ENCODE measurements at places on chromosomes 5 and 9.

DNA sequence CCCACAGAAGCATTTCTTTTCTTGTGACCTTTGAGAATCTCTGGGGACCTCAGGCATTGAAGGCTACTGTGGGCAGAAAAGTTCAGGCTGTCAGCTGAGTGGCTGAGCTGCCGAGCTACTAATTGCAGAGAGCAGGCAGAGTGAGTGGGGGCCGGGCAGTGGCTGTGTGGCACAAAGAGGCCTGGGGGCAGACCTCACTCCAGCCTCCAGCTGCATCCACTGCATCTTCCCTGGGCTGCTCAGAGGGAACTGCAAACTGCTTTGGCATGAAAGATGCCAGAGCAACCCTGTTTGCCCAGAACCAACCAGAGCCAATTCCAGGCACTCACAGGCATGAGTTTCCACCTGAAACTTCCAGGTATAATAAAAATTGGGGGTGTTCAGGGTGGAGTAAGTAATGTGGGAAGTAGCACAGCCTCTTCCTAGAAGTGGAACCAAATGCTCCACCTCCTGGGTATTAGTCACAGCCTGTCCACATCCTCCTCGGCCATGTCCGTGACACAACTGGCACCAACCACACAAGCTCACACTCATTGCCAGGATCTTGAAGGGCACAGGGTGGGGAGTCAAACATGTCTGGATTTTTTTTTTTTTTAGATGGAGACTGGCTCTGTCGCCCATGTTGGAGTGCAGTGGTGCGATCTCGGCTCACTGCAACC is 548.9 kb downstream of the BNC2 start:
- DNase-seq, result no peak

DNA sequence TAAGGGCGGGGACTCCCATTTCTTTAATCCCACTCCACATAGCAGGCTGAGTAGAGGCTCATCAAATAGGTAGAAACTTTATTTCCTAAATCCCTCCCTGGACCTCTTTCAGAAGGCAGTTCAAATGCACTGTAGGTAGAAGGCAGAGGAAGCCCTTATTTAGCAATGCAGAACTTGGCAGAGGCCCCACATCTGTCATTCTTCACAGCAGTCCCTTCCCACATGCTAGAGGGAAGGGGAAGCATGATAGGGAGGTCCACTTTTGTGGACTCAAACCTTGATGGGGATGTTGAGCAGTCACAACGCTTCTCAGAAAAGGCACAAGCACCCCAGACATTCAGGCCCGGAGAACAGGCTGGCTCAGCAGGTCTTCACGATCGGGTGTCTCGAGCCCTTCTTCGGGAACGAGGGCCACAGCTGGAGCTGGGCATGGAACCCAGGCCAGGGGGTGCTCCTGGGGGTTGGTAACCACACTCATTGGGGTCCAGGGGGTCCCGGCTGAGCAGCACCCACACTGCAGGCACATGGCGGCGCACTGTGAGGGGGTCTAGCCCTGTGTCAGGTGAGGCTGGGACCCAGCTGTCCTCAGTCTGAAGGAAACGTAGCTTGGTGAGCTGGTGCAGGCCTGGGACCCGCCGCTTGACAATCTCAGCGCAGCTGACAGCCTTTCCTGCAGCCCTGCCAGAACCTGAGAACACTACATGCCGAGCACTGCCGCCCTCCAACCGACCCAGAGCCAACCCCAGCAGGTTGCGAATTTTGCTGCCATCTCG is 1.3 kb downstream of the RPP25L start:
- no peak for DNase-seq

DNA sequence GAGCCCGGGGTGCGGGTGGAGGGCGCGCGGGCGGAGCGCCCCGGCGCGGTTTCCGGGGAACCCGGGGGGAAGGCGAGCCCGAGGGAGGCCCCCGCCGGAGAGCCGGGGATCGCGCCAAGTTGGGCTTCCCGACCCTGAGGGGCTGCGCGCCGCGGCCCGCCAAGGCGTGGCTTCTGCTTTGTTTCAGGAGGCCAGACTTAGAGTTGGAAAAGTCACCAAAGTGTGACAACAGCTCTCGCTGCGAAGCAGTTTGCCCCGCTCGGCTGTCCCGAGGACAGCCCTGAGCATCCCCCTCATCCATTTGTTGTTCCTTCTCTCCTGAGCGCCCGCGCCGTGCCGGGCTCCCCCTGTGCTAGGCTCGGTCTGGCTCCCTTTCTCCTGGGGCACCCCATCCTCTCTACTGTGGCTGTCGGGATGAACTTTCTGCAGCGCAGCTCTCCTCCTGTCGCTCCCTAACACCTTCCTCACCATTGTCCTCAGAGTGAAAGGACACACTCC is 410 bp downstream of the GLIPR2 start:
- DNase-seq, result no peak

- DNase-seq, result no peak
Observed at GRCh38 chr5:79499640-79500273, 14.2 kb downstream of the HOMER1 start.

DNA sequence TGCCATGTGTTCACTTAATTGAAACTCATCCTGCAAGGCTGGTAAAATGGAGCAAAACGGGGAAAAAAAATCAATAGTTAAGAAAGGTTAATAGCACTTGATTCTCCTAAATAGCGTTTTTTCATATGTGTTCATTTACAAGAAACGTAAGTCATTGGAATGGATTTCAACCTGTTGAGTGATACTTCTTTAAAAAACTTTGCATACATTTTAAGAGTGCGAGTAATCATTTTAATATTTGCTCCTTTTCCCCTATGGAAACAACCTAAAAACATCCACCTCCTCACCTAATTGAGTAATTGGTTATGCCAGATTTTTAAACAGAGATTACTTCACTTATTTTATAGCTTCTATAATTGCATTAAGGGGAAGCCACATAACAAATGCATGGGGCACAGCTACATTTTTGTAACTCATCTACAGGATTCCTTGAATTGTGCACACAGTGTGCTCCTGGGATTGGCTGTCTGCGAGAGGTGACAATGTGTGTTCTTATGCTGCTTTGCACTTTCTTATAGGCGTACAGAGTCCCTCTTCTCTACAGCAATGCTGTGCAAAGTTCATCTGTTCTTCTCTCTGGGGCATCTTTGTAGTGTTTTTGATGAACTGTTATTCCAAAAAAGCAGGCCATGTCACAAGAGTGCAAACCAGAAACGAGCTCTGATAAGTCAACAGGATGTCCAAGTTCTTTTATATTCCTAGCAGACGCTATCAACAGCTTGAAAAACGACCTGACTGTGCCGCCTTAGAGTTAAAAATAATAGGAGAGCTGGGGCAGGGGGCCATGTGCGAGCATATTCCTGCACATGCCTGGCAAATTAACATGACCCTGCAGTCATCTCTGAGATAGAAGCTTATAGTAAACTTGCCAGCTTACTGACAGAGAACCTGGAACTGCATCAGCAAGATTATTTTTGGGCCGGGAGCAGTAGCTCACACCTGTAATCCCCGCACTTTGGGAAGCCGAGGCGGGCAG is 117.9 kb downstream of the GOLPH3 start:
- no peak for DNase-seq

GRCh38 chr9:99130069-99130468 is 25.2 kb downstream of the TGFBR1 start:
- no peak for DNase-seq

GRCh38 chr9:122218071-122218934 is 10.5 kb downstream of the LHX6 start:
- DNase-seq, result no peak

GRCh38 chr5:95686651-95687050 is 3.9 kb upstream of the SPATA9 start:
- no peak for DNase-seq

Measured in NCI-H82 (cell line).